Breast epithelium (tissue), 4 donors: ENCODE measurements at places on chromosomes 3 and 15. TPM values are rescaled to one million over a fixed set of nuclear protein-coding genes. Genes with fewer than 3 reads are reported as not detected.

The DNASE1L3 gene
- 0.44 TPM for total RNA-seq

The CLDN18 gene
- total RNA-seq, result not detected

The SEMA3F gene
- 26.9 TPM for total RNA-seq

The BRPF1 gene
- 14.7 TPM for total RNA-seq

The ANKDD1A gene
- 3.2 TPM for total RNA-seq

The MORC1 gene
- total RNA-seq, result not detected

The RGMA gene
- total RNA-seq, result 14.4 TPM

The SLC2A2 gene
- not detected for total RNA-seq

The P2RY1 gene
- total RNA-seq, result 1.2 TPM

The GCHFR gene
- total RNA-seq, result 61.9 TPM

The HYAL2 gene
- total RNA-seq, result 215 TPM

The DGKG gene
- total RNA-seq, result 2.1 TPM

The GOLGA8B gene
- total RNA-seq, result 180 TPM

The ZBED2 gene
- not detected for total RNA-seq

The HHLA2 gene
- not detected for total RNA-seq

The CLDN11 gene
- 28.8 TPM for total RNA-seq

The GP5 gene
- total RNA-seq, result not detected

The GUCA1C gene
- not detected for total RNA-seq

The MAP2K5 gene
- total RNA-seq, result 15.1 TPM

The SPINK8 gene
- total RNA-seq, result not detected

The NPAP1 gene
- not detected for total RNA-seq

The SOX2 gene
- total RNA-seq, result not detected

The KIF23 gene
- total RNA-seq, result 6.4 TPM

The CPB1 gene
- total RNA-seq, result 33.8 TPM
